Right renal pelvis (tissue), 4 donors: ENCODE measurements at places on chromosomes 3 and 15. TPM values are rescaled to one million over a fixed set of nuclear protein-coding genes. Genes with fewer than 3 reads are reported as not detected.

Gene MLF1
- 65.9 TPM for polyA plus RNA-seq

Gene PLA2G4D
- polyA plus RNA-seq = 0.09 TPM

Gene DNAJA4
- 23.1 TPM for polyA plus RNA-seq

Gene XCR1
- 0.17 TPM for polyA plus RNA-seq

Gene TRH
- 0.99 TPM for polyA plus RNA-seq

Gene TRPM1
- polyA plus RNA-seq = 0.25 TPM

Gene ROBO1
- 102 TPM for polyA plus RNA-seq

Gene LMAN1L
- polyA plus RNA-seq = 0.10 TPM

Gene GPR171
- 0.42 TPM for polyA plus RNA-seq

Gene ACTL6A
- 113 TPM for polyA plus RNA-seq

Gene ATP10A
- 2.9 TPM for polyA plus RNA-seq

Gene SEMA3G
- polyA plus RNA-seq = 44.4 TPM

DNA sequence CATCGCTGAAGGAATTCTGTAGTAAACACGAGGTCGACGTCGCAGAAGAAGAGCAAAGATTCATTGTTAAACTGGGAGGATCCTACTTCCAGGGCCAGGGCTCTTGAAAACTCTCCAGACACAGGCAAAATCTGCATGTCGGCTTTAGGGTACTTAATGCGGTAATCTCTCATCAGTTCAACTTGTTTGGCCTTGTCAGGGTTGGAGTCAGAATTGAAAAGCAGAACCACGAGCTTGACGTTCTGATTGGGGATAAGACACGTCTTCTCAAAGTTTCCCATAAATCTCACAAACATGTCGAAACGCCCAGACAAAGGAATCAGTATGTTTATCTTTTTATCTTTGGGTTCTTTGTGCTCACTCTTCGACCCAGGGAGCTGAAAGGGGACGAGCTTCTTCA lies 74.0 kb downstream of the CHSY1 start:
- no peak for DNase-seq

DNA sequence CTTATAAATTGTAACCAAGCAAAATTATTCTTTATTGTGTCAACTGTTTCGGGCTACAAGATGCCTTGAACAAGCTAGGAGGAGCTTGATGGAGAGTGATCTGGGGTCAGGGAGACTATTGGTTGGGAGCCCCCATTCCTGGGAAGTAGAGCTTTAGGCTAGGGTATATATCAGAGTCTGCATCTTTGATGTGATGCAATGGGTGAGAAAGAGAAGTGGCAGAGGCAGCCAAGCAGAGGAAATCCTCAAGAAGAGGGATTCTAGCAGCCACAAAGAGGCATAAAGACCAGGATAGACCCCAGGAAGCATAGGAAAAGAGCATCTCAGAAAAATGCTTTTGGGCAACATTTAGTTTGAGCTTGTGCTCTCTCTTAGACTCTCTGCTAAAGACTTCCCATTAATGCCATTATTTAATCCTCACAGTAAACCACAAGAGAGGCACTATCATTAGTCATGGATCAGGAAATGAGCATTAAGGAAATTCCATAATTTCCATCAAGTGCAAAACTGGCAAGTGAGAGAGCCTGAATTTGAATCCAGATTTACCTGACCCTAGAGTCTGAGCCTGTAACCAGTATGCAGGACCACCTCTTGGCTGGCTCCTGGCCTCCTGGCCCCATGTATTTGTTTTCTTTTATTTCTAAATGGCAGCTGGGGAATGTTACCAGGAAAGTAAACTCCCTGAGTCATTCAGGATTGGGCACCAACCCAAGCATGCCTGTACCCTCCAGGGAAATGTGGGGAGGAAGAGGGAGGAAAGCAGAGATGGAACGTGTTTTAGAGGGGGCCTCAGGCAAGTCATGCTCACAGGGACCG lies 118.7 kb downstream of the RPL22L1 start:
- DNase-seq = no peak

GRCh38 chr3:107217172-107217571 lies 160.1 kb upstream of the CCDC54 start:
- no peak for DNase-seq

DNA sequence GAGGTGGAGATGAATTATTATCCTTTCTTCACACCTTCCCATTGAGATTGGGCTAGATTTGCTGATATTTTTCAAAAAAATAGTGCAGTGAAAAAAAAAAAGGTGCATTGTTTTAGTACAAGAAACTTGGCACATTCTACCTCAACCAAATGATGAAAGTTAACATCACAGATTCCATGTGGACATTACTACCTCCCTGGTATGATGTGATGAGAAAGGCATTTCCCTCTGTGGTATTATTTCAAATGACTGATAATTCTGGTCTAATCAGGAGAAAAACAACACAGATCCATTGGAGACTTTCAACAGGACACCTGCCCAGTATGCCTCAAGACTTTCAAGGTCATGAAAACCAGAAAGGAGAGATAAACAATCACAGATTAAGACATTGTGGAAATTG lies 313.4 kb downstream of the BCHE start:
- DNase-seq = no peak

GRCh38 chr3:40237889-40238571 lies 71.5 kb upstream of the EIF1B start:
- no peak for DNase-seq

- no peak for DNase-seq
These were observed 606 bp downstream of the EIF2A start for GRCh38 chr3:150547045-150547741.

DNA sequence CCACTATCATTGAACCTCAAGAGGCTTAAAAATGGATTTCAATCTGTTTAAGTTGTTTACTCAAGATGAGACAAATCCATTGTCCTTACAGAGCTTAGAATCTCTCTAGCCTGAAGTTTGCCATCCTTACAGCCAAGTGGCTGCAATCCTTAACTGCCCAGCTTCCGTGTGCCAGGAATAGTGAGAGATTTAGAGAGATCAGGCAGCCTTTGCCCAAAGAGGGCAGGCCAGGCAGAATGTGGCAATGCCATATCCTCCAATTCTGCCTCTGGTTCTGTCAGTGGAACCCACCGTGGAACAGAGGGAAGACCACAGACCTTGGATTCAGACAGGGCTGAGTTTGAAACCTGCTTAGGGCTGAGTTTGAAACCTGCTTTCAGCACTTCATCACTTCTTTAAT lies 374.3 kb downstream of the VPS13C start:
- DNase-seq = no peak

DNA sequence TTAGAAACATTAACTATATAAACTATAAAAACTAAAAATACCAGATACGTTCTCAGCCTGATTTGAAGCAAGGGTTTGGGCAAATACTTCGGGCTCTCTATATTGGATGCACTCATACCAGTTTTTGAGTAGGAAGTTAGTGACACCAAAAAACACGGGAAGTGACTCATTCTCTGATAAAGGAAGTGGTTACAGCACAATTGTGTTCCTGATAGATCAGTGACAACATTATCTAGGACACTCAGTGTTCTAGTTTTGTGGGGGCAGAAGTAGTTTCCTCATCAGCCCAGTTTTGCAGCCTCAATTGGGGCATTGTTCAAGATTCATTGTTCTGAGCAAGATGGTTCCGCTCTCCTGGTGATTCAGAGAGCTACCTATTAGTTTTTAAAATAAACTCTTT lies 469.6 kb upstream of the DPPA4 start:
- no peak for DNase-seq

DNA sequence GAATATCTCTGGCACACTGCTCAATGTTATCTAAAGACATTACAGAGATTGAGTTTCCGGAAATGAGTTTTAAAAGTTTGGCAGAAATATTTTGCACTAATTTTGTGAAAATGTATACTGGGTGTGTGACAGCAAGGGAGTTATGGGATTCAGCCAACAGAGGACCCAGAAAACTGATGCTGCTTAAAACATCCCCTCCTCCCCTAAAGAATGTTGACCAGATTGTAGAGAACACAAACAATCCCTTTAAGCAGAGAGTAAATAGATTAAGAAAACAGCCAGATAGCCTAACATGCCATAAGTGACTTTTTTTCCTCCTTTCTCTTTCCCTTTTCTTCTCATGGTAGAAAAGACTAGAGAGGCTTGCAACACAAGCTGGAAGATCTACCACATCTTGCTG lies 928.0 kb upstream of the ALCAM start:
- DNase-seq = no peak

GRCh38 chr3:32667072-32667582 lies 17.9 kb upstream of the CNOT10 start:
- DNase-seq = no peak

GRCh38 chr3:30524357-30525040 lies 81.9 kb upstream of the TGFBR2 start:
- DNase-seq = no peak

- no peak for DNase-seq
These were observed 460.3 kb upstream of the WNT5A start for GRCh38 chr3:55947406-55947805.

- no peak for DNase-seq
These were observed 89.3 kb upstream of the P2RY1 start for GRCh38 chr3:152745646-152746045.

DNA sequence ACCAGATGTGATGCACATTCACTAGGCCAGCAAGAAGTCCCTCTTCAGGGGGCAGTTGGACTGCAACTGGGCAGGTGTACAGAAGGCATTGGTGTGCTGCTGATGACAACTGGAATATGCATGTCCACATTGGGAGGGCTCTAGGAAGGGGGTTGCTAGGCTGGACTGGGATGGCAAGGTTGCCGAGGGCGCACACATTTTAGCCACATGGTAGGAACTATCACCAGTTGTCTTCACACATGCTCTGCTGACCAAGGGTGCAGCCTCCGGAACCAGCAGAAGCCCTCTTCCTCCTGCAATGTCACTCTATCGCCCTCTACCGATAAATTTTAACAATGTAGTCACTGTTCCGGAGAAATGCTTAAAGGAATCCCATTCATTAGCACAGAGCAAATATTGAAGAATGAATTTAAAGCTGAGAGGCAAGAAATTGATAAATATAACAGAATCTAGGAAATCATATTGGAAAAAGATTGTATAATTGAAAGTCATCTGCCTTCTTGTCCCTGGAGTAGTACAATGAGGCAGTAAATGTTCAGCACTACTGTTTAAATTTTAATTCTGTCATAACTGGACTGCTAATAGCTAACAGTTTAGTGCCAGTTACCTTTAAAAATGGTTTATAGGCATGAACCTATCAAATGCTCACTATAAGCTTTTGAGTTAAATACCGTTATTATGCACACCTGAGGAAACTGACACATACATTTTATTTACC lies 22.6 kb upstream of the LYSMD4 start:
- peak; percentile 45 for DNase-seq

GRCh38 chr3:37054370-37054769 lies 61.1 kb downstream of the MLH1 start:
- DNase-seq = no peak

DNA sequence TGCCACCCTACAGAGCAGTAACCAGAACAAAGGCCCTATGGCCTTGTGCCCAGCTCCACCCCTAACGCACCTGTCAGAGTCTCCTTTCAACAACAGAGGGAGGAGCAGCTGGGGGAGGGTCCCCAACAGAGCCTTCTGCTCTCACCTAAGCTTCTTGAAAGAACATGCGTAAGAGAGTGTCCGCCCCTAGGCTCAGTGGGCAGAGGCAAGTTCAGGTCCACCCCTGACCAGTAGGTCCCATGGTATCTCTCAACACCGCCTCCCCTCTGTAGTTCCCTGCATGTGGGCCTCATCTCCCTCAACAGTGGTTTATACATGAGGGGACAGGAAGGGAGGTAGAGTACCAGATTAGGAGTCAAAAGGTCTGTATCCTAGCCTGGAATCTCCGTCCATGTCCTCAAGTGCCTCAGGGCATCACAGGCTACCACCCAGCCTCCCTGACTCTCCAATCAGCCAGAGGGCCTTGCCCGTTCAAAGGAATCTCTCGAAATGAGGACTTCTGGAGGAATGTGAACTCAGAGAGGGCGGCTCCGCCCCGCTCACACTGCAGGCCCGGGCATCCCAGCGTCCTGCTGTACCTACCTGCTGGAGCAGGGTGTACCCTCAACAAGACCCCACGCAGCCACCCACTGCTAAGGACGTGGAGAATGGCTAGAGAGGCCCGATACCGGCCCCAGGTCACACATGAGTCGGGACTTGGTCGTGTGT lies 680 bp downstream of the POC1A start:
- no peak for DNase-seq

- DNase-seq = no peak
These were observed 36.4 kb downstream of the TAMM41 start for GRCh38 chr3:11810276-11810675.

- no peak for DNase-seq
These were observed 316.9 kb upstream of the ICE2 start for GRCh38 chr15:60795889-60796288.

- no peak for DNase-seq
These were observed 120.1 kb downstream of the SMAD6 start for GRCh38 chr15:66822114-66822513.

GRCh38 chr3:90092994-90093393 lies 985.6 kb downstream of the EPHA3 start:
- no peak for DNase-seq

- DNase-seq = peak; percentile 47
These were observed 121.9 kb downstream of the CACNA1D start for GRCh38 chr3:53616321-53616720.

GRCh38 chr15:92608866-92609700 lies 46.5 kb downstream of the FAM174B start:
- DNase-seq = no peak

GRCh38 chr15:48119277-48119676 lies 1.5 kb upstream of the SLC24A5 start:
- no peak for DNase-seq

- DNase-seq = no peak
These were observed 303.4 kb downstream of the ZNF385D start for GRCh38 chr3:21447476-21448151.

DNA sequence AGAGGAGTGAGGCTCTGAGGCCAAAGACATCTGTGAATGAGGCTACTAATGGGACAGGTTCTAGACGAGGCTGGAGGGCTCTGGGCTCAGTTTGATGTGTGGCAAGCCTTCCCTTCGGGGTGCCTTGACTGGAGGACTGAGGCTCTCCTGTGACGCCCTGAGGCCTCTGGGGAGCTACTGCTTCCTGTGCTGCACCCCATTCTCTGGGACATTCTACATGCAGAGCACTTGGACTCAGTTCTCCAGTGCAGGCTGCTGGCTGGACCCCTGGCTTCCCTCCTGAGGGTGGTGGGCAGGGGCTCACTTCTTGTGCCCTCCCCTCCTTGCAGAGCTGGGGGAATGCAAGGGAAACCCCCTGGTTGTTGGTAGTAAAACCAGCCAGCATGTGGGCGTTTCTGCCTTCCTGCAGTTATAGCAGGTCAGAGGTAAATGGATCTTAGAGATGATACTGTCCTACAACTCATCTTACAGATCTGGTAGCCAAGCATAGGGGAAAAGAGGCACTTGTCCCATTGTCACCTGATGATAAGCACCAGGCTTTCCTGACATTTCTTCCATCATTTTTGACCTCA lies 133.3 kb downstream of the CHDH start:
- DNase-seq = no peak
